ENCODE measurements at places on chromosomes 12 and 14.
A peak's percentile ranks its signal among the peaks of the same experiment; 100 is the strongest.

DNA sequence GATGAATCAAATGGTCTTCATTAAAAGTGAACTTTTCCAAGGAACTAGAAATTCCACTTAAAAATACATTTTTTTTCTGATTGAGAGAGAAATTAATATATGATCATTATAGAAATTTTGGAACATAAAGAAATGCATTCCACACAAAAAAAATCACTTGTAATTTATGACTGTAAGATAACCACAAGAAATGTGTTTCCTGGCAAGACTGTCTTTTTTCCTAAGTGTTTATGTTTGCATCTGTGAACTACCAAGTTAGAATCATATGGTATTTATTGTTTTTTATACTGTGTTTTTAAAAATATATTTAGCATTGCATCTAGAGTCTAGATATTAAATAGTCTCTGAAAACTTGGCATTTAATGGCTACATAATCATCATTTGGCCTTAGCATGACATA is 726.8 kb downstream of the BCL11B start:
- DNase-seq, result no peak

- peak; percentile 20 for DNase-seq
Measured at GRCh38 chr14:61562321-61563161, 132.8 kb upstream of the HIF1A start.

GRCh38 chr12:12682284-12682683 is 13.7 kb downstream of the GPR19 start:
- no peak for DNase-seq

GRCh38 chr14:98741523-98741922 is 530.5 kb downstream of the BCL11B start:
- DNase-seq, result no peak

GRCh38 chr12:52909331-52909730 is 4.5 kb upstream of the KRT8 start:
- no peak for DNase-seq

DNA sequence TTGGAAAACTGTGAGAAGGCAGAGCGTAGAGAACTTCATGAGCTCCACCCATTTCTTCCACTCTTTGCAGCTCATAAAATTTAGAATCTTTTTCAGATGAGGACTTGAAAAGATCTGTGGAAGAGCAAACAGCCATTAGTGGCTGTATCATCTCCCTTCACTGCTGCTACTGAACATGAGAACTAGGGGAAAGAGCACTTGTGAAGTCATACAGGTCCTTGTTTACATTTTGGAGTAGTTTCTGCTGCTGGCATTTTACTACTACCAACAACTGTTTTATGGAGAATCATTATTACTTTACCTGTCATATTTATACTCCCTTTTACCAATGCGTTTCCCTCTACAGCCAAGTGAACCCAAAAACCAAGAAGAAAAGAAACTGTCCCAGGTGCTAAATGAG is 41.0 kb downstream of the RPGRIP1 start:
- DNase-seq, result no peak

DNA sequence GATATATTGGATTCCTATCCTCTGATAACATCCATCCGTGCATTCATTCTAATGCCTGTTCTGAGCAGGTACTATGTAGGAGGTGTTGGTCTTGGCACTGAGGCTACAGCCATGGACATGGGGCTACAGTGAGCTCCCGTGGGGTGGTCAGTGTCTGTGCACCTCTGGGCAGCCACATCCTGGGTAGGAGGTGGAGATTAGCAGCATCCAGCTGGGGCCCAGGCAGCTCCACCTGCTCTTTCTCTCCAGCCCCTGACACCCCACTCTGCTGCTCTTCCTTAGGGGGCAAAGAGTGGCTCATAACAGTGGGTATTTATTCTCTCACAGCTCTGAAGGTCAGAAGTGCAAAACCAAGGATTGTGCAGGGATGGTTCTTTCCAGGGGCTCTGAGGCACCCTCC is 292.0 kb upstream of the SFSWAP start:
- DNase-seq, result no peak

DNA sequence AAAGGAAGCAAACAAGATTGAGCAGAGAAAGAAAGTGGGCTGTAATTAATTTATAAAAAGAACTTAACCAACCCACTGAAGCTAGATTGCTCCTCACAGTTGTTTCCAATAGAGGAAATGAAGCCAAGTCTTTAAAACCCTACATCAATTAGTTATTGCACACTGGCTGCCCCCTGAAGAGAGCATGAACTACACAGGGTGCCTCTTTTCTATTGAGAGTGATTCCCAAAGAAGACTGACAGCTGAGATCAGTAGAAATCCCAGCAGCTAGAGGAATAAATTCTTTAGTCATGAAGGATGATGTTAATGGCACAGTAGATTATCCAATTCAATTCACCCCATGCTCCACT is 8.6 kb upstream of the USP15 start:
- DNase-seq, result no peak

- peak; percentile 85 for DNase-seq
Measured at GRCh38 chr14:55807053-55807880, 227.3 kb downstream of the KTN1 start.

- DNase-seq, result no peak
Measured at GRCh38 chr14:52363961-52364360, 49.8 kb downstream of the PTGER2 start.

DNA sequence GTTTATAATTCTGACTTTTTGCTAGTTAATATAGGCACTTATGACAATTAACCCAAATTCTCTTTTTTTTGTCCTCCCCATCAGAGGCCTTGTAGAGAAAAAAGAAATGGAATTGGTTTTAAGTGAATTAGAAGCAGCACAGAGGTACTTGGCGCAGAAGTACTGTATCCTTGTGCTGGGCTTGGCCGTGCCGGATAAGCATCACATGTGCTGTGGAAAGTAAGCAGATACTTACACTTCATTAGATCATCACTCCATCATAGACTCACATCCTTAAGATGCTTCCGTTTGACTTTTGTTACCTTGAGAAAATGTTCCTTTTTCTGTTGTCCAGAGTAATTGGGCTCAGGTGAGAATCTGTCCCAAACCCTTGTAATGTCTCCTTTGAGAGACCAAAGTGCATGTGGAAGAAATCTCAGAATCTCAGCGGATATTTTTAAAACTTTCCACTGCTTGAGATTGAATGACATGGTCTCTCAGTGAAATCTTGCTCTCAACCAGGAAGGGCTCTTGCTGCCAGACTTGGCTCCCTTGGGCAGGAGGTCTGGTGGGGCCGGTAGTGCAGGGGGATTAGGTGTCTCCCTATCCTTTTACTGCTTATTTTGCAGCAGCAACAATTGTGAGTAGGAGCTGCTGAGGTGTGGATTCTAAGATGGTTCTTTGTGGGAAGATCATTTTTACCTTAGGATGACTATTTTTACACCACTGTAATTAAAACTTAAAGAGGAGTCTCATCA is 24.8 kb downstream of the PPP1R36 start:
- DNase-seq, result no peak

DNA sequence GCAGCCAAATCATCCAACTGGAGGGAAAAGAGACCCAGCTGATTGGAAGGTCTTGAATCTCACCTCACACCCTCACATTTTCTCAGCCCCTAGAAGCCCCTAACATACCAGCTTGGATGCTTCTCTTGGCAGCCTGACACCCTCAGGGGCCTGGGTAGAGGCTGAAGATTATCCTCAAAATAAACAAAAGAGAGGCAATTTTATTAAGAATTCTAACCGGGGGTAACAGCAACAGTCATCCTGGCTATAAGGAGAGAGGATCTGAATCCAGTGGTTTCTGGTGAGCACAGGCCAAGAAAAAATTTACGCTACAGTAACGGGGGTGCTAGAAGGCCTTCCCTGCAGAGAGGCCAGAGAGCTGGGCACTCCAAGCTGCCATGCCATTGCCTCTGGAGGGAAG is 21.6 kb downstream of the KRT76 start:
- DNase-seq, result no peak

- DNase-seq, result no peak
Measured at GRCh38 chr12:97093187-97093683, 186.2 kb downstream of the NEDD1 start.

DNA sequence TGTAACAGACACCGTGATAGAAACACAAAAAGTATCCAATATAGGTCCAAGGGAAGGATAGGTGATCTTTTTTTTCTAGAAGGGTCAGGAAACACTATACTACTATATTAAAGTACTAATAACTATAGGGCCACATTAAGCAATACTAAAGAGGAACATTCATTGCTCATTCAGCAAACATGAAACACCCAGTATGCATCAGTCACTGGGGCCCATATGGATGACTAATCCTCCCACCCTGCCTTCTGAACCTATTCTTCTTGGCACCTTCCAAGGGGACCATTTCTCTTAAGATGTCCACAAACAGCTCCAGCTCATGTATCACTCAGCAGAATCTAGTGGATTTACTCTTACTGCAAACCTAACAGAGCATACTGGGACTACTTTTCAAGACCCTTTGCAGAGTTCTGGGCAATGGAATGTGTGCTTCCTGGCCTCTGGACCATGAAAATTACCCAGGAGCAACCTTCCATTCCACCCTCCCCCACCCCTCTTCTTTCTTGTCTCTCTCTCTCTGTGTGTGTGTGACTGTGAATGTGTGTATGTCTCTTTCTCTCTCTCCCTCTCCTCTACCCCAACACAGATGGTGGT is 187.9 kb downstream of the EPS8 start:
- no peak for DNase-seq

DNA sequence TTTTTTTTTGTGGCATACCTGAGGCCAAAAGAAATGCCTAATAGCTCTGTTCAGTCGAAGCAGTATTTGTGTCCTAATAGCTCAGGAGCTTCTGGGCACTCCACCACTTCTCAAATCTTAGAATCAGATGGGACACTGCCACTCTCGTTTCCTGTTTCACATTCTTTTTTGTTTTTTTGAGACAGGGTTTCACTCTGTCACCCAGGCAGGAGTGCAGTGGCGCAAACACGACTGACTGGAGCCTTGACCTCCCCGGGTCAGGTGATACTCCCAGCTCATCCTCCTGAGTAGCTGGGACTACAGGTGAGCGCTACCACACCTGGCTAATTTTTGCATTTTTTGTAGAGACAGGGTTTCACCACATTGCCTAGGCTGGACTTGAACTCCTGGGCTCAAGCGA is 52.7 kb downstream of the SPPL3 start:
- DNase-seq, result no peak

- DNase-seq, result no peak
Measured at GRCh38 chr12:100778967-100779590, 15.5 kb upstream of the ANO4 start.

- DNase-seq, result no peak
Measured at GRCh38 chr14:50666772-50667683, 1.1 kb downstream of the SAV1 start.

- DNase-seq, result no peak
Measured at GRCh38 chr14:93901813-93902212, 25.3 kb upstream of the FAM181A start.

- DNase-seq, result no peak
Measured at GRCh38 chr12:33439587-33440011, at the start of gene SYT10. TSS of gene SYT10 (minus strand) at chr12:33439819. CDS start at chr12:33439522, 297 bp downstream.

GRCh38 chr12:106048676-106049075 is 90.1 kb downstream of the NUAK1 start:
- DNase-seq, result no peak

DNA sequence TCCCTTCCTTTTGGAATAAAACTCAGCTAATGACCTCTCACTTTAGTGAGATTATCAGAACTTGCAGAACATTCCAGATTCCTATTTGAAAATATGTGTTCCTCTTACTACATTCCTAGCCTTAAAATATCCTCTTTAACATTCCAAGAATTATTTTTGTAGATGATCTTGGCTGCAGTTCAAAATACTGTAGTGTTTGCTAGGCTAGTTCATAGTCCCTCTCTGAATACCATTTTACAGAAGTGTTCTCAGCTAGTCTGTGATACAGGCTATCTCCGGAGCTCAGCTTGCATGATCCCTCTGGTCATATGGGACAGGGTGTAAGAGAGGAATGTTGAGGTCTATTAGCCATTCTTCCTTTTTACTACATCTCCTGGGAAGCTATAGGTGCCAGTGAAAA is 17.6 kb upstream of the GPR33 start:
- no peak for DNase-seq

DNA sequence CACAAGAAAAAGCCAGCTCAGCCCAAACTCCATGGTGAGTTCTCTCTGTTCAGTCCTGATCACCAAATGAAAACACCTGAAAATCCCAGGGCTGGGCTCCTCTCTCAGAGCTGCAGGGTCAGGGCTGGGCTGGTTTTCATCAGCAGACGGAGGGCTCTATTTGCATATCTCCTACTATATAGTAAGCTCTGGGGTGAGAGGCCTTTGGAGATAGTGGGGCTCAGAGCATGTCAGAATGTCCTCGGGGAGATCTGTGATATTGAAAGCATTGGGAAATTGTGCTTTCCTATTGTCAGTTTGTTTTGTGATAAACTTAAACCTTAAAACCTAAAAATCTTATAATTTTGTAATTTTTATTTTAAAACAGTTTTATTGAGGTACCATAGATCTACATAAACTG is 742.6 kb downstream of the TMEM121 start:
- no peak for DNase-seq

DNA sequence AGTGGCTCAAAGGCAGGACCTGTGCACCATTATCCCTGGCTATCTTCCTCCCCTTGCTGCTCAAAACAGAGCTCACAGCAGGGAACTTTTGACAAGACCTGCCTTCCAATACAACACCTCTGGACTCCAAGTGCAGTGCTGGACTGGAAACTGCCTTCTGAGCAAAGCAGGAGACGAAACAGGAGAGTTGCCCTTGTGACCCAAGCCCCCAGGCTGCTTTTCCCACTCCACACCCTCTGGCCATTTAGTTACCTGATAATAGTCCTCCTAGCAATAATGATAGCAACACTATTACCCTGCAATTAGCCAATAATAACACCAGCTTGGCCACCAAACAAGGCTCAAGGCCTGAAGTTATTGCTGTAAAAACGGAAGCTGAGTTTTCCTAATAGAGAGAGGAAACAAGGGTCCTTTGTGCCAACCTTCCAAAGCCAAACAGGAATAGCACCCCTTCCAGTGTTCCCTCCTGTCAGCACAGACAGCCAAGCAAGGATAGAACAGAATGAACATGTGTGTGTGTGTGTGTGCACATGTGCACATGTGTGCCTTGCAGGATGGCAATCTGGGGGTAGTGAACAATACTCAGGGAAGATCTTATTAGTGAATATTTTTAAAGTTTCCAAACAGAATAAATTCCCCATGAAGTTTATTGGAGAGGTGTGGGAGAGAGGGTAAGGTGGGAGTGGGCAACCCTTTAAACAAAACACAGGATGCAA is 9.2 kb upstream of the KRT73 start:
- no peak for DNase-seq

DNA sequence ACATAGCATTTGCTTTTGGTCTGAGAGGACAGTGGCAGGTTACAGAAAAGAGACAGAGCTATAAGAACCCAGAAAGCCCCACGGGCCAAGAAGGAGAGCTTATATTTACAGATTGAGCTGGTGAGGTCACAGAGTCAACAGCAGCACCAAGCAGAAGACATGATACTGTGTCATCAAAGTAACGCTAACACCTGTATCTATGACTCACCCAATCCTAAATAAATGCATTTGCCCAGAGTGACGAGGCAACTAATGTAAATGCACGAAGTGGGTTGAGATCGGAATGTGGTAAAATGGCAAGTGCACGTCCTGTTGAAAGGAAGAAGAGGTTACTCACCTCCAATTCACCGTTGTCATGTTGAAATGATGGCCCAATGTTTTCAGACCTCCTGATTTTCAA is 6.7 kb upstream of the CD163L1 start:
- no peak for DNase-seq

GRCh38 chr14:24870949-24871701 is 178.8 kb downstream of the STXBP6 start:
- no peak for DNase-seq

- DNase-seq, result no peak
Measured at GRCh38 chr14:95523051-95523814, 6.8 kb upstream of the SYNE3 start.

All from omental fat pad (tissue), 4 donors.